AG08396 (cell line): ENCODE measurements at places on chromosomes 2 and 18.

GRCh38 chr2:55150834-55151233, 81.3 kb downstream of the CLHC1 start:
- DNase-seq, result no peak

GRCh38 chr2:125444106-125444505, 1211.9 kb upstream of the GYPC start:
- no peak for DNase-seq

DNA sequence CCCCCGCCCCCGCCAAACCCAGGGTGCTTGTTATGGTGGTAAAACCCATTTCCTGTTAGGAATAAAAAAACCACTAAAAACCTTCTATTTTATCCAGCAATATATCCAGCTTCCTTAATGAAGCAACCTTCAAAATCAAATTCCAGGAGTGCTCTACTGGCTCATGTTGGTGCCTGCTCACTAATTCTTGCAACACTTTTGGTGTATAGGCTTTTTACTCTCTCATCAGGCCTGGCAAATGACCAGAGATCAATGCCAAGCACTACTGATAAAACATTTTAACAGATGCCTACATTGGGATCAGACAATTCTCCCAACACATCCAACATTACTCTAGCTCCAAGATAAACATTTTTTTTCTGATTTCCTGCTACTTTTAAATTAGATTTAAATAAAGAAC, 312.4 kb downstream of the KCNJ3 start:
- no peak for DNase-seq

GRCh38 chr2:159156834-159157233, 129.7 kb downstream of the WDSUB1 start:
- DNase-seq, result no peak
